Fibroblast of villous mesenchyme (primary cell): ENCODE measurements at places on chromosomes 5 and 9. TPM values are rescaled to one million over a fixed set of nuclear protein-coding genes. Genes with fewer than 3 reads are reported as not detected.
A peak's percentile ranks its signal among the peaks of the same experiment; 100 is the strongest.

DDX4 gene
- total RNA-seq = not detected in 2 replicates

PRRX2 gene
- total RNA-seq = under 0.01 and 1.6 TPM in 2 replicates

ACOT12 gene
- total RNA-seq = not detected in 2 replicates

LHX6 gene
- total RNA-seq = not detected in 2 replicates

SLC24A2 gene
- total RNA-seq = under 0.01 TPM in 1 of 2 replicates, not detected in the other

DNA sequence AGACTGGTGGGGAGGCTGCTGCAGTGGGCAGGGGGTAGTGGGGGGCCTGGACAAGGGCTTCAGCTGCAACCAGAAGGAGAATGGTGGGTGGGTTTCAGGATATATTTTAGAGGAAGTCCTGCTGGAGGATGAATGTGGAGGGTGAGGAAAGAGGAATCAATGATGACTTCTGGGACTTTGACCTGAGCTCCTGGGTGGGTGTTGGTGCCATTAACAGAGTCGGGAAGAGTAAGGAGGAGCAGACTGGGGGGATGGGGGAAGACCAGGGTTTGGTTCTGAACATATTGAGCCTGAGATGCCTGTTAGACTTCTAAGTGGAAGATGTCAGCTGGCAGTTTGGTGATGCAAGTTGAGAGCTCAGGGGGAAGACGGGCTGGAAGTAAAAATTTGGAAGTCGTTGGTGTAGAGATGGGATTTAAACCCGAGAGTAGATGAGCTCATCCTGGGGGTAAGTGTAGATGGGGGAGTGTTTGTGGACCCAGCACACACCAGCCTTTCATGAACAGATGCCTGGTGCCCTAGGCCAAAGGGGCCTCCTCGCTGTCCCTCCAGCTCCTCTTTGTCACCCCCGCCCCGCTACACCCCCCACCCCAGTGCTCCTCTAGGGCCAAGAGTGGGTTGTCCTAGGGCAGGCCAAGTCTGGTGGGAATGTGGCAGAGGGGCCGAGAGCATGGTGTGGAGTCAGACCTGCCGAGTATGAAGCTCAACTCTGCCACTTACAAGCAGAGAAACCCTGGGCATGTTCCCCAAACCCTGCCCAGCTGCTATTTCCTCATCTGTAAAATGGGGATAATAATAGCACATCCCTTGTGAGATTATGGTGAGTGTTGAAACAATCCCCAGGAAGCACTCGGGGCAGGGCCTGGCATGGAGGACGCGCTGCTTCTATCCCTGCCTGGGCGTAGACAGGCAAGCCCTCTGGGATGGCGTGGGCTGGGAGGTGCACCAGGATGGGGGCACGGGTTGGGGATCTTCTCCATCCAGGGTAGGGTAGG, 4.0 kb downstream of the DNM1 start:
- DNase-seq = no peak

GRCh38 chr9:125407432-125407973, 145.9 kb downstream of the GAPVD1 start:
- no peak for DNase-seq

GRCh38 chr9:36935332-36935731, 98.7 kb downstream of the PAX5 start:
- DNase-seq = no peak

- no peak for DNase-seq
Observed at GRCh38 chr9:99119976-99120655, 15.2 kb downstream of the TGFBR1 start.

GRCh38 chr5:112733586-112733985, 4.1 kb upstream of the APC start:
- DNase-seq = peak; percentile 5

- no peak for DNase-seq
Observed at GRCh38 chr5:150279330-150280020, 10.1 kb downstream of the CAMK2A start.

DNA sequence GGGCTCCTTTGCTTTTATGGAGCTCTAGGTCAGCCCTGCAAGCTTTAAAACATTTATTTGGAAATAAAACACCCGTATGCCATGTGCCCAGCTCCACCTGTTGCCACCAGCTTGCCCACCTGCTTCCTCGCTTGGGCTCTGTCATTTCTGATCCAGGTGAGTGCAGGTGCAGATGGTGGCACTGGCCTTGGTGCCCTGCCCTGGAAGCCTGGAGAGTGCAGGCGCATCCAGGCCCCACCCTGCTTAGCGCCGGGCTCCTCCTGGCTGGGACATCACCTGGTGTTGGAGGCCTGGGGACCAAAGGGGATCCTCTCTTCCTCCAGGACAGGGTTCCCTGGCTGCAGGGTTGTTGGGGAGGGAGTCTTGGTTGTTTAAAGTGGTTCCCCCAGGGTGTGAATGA, 35.8 kb downstream of the WNK2 start:
- no peak for DNase-seq

DNA sequence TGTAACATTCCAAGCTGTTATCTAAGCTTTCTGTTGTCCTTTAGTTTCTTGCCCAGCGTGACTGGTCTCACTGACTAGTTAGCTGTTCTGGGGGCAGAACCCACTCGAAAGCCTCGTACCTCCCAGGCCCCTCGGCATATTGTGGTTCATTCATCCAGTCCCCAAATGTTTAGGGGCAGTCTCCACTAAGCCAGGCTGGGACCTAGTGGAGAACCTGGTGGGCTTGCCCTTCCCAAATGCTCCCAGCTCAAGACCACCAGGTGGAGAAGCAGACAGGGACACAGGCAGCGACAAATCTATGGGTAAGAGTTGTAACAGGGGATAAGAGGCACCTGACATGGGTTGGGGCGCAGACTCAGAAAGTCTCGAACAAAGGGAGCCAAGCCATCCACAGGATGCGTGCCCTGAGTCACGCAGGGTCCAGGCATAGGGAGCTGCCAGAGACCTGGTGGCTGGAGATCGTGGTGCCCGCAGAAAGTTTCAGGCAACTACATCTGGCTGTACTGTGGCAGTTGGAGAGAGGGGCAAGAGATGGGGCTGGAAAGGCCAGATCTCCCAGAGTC, 851 bp upstream of the EEIG1 start:
- DNase-seq = no peak

DNA sequence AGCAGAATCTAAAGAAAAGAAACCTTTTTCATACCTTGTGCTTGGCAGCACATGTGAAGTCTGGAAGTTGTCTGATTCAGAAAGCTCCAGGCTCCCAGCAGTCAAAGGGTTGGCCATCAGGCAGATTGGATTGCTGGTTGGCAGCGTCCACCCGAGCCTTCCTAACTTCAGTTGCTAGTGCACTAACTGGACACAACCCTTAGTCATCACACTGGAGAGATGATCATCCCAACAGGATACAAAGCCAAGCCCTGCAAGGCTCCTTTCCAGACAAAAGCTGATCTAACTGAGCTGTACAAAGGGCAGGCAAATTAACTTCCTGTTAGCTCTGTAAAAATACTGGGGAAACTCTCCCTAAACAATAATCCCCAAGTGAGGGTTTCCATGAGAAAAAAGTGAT, 185.6 kb downstream of the SNX18 start:
- peak; percentile 36 for DNase-seq

DNA sequence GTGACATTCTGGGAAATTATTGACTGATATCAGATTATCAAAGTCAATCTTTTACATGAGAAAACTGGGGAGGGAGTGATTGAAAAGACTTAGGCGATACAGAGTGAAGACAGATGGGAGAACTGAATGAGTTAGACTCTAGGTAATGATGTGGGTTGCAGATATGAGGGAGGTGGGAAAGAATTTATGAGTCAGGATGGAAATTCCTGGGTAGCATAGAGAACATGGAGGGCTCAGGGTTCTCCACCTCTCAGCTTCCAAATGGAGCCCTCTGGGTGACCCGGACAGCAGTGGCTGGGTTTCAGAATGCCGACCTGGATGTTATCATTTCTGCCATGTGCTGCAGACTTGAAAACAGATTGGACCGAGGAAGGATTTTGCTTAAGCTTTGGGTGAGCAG, 75.4 kb upstream of the SHB start:
- DNase-seq = peak; percentile 6

DNA sequence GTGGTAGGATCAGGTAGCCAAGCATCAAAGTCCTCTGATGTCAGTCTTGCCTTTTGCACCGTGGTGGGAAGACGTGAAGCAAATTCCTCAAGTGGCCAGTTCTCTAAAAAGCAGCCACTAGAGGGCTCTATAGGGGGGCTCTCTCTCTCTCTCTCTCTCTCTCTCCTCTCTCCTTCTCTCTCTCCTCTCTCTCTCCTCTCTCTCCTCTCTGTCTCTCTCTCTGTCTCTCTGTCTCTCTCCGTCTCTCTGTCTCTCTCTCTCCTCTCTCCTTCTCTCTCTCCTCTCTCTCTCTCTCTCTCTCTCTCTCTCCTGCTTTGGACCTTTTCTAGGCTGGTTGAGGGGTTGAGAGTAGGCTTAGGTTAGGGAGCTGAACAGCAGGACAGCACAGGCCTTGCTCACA, 13.9 kb upstream of the OSMR start:
- DNase-seq = peak; percentile 63

DNA sequence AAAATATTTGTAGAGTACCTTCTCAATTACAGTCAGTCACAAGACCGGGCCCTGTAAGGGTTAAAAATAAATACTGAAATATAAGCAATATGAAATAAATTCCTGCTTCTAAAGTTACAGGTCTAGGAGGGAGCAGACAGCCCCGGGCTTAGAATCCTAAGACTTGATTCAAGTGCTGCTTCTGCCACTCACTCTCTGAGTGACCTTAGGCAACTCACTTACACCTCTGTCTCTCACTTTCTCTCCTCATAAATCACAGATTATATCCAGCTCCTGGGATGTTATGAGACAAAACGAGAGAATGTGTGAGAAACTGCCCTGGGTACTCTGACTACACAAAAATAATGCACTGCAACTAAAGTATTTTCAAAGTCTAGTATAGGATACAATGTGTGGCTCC, 101.9 kb downstream of the PDE4D start:
- no peak for DNase-seq

GRCh38 chr9:114688379-114688778, 6.4 kb upstream of the TEX48 start:
- DNase-seq = no peak

GRCh38 chr9:21741151-21741550, 61.3 kb upstream of the MTAP start:
- no peak for DNase-seq

DNA sequence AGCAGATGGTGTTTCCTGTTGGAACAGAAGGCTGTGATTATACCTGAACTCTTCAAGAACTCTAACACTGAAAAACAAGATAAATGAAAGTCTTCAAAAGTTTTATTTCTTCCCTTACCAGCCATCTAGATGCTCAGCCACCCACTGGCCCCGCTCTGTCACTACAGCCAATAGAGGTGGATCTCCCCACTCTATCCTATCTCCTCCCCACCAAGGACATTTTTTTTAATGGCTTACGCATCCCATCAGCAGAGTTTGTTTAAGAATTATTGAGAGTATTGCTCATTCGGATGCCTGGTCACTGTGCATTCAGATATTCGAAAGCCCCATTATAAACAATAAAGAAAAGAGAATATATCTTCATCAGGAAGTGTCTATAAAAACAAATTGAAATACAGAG, 159.4 kb downstream of the RASEF start:
- no peak for DNase-seq

- no peak for DNase-seq
Observed at GRCh38 chr5:54859316-54859715, 126.1 kb downstream of the ESM1 start.

DNA sequence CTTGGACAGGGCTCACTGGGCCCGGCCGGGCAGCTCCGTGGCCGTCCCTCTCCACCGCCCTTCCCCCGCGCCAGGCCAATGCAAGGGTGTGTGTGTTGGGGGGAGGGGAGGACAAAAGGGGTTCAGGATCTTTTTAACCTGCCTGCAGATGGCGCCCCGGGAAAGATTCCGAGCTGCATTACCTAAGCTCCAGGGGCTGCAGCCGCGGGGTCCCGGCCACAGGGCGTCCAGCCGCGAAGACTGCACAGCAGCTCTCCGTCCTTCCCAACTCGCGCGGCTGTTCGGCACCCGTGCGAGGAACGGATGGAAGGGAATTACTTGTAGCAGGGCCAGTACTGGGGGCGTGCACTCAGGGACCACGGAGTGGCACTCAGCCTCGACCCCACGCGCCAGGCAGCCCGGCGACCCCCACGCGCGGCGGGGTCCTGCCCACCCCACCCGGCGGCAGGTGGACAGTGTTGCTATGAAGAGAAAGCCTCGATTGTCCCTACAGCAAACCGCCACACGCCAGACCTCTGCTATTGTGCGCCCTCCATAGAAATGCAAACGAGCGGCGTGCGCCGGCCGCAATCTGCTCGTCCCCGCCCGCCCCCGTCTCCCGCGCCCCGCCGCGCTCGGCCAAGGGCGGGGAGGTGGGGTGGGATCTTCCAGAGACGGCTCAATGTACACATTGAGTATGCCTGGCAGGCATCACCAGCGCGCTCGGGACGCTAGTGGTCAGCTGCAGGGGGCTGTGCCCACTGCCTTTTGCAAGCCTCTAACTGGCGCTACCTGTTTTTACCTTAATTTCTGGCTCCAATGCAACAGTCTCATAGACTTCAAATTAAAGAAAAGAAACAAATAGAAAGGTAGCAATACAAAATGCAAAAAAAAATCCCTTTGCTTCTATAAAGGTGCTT, 796 bp upstream of the GADD45G start:
- peak; percentile 78 for DNase-seq

GRCh38 chr9:130530938-130531337, 48.4 kb upstream of the FUBP3 start:
- DNase-seq = peak; percentile 37

DNA sequence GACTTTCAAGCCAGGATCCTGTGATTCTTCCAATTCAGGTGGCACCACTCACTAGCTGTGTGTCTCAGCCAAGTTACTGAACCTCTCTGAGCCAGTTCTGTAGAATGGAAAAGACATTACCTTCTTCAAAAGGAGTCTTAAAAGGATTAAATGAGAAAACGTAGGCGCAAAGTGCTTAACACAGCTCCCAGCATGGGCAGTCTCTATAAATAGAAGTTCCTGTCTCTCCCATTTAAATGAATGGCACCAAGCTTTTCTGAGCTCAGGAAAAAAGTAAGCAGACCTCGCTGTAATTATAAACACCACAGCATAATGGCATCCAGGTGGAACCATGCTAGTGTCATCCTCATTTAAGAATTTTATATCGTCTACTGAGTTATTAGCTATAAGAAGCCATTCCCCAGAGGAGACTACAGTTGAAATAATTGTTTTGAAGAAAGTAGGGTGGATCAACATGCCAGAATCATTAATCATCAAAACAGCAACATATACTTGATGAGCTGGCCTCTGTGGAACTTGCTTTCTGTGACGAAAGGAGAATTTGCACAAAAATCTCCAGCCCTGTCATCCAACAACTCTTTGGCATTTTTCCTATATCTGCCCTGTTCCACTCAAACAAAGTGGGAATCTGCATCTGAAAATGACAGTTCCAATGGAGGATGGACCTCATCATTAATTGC, 188.9 kb downstream of the SPOCK1 start:
- peak; percentile 84 for DNase-seq

GRCh38 chr5:151096001-151096373, 15.2 kb upstream of the TNIP1 start:
- no peak for DNase-seq
